ENCODE measurements at places on chromosomes 5 and 9.

DNA sequence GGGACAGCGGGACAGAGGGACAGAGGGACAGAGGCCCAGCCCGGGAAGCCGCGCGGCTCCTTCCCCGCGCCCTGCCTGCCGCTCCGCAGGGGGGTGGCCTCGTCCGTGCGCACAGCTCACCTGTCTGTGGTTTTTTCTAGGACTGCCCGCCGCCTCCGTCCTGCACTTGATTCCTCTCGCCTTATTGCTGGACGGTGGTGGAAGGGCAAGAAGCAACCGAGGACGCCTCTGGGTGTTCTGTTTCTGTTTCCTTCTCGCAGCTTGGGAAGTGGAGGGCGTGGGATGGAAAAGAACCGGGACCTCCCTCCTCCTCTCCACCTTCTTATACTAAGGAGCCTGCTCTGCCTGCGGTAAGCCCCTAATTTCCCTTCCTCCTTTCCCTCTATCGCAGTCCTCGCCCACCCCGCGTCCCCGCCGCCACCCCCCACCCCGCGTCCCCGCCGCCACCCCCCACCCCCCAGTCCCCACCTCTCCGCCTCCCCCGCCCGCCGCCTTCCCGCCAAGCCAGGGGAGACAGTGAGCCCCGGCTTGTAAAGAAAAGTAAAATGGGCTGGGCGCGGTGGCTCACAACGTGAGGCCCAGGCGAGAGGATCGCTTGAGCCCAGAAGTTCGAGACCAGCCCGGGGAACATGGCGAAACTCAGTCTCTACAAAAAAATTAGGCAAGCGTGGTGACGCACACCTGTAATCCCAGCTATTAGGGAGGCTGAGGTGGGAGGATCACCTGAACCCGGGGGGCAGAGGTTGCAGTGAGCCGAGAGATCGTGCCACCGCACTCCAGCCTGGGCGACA lies 9.6 kb upstream of the FLT4 start:
- no peak for DNase-seq

DNA sequence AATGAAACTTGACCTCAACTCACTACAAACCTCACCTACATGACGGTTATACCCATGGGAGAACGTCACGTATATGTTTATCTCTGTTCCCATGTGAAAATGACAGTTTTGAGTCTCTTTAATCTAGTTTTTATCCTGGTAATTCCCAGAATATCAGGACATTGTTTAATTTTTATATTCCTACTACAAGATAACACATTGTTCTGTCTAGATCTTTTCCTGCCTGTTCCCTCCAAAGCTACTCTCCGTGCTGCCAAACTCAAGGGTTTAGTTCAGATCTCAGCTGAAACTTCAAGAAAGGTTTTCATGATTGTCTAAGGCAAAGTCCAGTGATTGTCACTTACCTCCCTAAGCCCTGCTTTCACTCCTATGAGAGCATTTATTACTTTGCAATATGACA lies 1159.4 kb upstream of the SEMA6A start:
- no peak for DNase-seq

GRCh38 chr9:114163517-114163951 lies 8.2 kb downstream of the COL27A1 start:
- no peak for DNase-seq

- DNase-seq = peak; percentile 55
Measured at GRCh38 chr5:74903165-74903787, 37.1 kb upstream of the FAM169A start.

GRCh38 chr5:63053019-63053638 lies 474.5 kb downstream of the LRRC70 start:
- DNase-seq = no peak

- DNase-seq = no peak
Measured at GRCh38 chr5:126492939-126493338, 69.7 kb downstream of the GRAMD2B start.

DNA sequence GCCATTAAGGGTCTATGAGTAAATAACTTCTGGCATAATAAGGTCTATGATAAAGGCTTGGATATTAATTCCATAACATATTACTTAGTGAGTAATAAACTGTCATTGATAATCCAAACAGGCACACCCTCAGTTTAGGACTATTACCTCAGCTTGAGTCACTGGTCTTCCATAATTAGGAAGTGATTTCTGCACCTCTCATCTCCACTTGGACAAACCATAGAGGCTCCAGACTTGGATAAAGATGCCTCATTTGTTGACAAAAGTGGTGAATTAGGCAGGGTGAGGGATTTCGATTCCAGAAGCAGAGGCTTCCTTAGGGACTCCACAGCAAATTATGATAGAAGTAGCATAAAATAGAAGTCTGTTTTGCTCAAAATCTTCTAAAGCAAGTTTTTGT lies 127.5 kb upstream of the MTAP start:
- no peak for DNase-seq

- DNase-seq = no peak
Measured at GRCh38 chr5:153905219-153905618, 133.5 kb downstream of the FAM114A2 start.

DNA sequence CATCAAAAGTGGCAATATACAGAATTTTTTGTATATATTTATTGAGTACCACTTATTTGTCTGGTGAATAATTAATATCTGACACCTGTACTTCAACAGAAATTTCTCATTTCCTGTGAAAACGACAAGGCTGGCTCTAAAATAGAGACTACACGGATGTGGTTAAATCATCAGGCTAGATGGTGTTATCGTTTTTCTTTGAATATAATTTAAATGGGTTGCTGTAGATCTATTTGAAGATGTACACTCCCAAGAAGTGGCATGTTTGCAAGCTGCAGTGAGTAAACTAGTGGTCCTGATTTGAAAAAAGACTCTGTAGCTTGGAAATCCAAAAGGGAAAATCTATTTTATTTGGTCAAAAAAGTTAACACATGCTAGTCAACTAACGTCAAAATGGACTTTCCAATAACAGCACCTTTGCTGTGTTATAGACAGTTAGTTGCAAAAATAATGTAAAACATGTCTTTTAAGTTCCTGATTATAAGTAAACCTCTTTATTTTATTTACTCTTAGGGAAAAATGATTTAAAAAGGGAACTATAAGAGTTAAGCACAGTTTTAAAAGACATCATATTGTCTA lies 13.8 kb downstream of the ST8SIA4 start:
- no peak for DNase-seq

GRCh38 chr9:93871286-93871685 lies 83.9 kb downstream of the BARX1 start:
- DNase-seq = no peak

DNA sequence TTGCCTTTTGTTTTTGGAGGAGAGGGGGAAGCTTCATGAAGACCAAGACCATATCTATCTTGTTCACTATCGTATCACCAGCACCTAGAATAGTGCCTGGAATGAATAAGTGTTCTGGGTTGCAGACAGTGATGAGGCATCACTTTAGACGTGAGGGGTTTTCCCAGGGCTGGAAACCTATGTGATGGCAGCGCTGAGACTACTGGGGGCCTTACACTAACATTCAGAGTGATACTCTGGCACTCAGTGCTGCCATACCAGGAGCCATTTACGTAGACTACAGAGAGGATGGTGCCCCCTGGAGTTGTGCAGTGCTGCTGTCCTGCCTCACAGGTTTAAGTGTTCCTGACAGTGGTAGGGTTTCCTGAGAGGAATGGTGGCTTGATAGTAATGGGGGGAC lies 6.9 kb downstream of the CCL19 start:
- no peak for DNase-seq

- no peak for DNase-seq
Measured at GRCh38 chr9:134345737-134346136, 19.5 kb downstream of the RXRA start.

DNA sequence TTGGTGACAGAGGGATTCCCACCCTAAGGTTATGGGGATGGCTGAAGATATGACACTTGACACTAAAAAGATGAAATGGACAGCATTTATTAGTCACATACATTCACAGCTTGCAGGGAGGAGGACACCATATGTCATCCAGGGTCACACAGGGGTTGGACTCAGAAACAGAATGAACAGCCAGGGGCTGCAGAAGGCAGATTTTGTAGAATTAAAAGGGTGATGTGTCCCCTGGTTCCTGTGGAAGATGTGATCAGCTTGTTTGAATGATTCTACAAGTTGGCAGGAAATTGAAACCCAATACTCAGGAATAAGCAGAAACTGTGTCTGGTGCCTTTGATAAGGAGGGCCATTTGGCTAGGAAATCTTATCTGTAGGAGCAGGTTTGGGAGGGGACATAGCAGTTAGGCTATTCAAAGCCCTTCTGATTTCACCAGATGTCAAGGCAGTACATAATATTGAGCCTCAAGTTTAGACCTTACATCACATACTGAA lies 102.3 kb upstream of the GRIN3A start:
- peak; percentile 31 for DNase-seq

DNA sequence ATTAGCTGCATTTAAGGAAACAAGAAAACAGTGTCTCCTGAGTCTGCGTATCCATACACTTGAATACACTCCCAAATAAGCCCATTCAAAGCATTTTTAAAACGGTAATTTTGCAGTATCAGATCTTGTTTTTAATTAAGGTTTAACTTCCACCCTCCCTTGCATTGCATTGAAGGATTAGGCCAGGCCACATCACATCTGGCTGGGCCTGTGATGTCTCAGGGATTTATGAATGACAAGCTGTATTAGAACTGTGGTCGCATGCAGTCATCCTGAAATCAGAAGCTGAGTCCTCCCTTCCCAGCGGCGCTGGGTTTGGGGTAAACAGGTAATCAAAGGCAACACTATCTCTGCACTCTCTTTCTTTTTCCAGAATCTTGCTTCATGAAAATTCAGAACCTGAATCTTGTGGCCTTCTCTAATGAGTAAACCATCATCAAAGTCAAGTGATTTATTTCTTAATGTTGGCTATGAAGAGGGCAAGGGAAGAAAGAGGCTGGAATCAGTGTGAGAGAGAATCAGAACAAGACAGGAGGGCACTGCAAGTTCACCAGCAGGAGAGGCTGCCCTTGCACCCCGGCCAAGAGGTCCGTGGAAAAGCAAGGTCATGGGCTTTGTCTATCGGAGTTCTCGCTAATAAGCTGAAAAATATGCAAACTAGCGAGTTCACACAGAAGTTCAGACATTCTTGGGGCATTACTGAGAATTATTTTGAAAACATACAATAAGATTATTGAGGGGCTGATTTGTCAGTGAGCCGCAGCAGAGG lies 80.0 kb upstream of the ZSWIM6 start:
- DNase-seq = no peak

DNA sequence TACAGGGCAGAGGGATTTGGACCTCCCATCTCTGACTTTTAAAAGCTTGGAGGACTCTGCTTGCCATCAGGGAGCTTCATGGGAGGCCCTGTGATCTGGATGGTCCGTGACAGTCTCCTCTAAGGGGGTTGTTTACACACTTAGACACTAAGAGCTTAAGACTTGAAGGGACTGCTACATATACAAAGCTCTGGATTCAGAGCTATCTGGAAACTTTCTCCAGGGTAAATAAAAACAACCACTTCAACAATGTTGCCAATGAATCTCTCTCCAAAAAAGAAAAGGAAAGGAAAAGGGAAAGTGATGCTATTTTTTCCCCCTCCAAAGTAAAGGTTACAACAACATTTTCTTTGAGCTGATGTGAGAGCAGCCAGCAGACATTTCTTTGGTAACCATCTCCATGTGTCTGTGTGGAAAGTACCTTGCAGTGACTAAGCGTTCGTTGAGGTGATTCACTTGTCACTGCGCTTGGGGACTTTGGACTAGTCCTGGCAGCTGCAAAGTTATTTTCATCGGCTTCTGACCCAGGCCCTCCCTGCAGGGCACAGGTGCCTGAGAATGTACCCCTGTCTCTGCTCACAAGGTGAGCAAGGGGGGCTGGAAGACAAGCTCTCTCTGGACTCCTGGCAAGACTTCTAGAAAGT lies 262.1 kb upstream of the KLF4 start:
- DNase-seq = no peak

DNA sequence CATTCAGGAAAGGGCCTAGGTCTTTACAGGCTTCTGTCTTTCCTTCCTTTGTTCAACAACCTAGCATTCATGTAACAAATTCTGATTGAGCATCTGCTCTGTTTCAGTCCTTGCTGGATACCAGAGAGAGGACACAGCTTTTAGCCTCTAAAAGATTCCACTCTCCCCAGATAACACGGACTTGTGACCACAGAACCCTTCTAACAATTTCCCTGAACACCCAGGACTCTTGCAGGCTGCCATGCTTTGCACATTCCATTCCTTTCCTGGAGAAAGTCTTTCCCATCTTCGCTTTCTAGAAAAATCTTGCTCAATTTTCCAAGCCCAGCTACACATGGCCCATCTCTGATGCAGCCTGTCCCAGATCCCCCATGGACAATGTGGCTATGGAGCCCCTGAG lies 310.9 kb downstream of the ACTL7B start:
- DNase-seq = no peak

DNA sequence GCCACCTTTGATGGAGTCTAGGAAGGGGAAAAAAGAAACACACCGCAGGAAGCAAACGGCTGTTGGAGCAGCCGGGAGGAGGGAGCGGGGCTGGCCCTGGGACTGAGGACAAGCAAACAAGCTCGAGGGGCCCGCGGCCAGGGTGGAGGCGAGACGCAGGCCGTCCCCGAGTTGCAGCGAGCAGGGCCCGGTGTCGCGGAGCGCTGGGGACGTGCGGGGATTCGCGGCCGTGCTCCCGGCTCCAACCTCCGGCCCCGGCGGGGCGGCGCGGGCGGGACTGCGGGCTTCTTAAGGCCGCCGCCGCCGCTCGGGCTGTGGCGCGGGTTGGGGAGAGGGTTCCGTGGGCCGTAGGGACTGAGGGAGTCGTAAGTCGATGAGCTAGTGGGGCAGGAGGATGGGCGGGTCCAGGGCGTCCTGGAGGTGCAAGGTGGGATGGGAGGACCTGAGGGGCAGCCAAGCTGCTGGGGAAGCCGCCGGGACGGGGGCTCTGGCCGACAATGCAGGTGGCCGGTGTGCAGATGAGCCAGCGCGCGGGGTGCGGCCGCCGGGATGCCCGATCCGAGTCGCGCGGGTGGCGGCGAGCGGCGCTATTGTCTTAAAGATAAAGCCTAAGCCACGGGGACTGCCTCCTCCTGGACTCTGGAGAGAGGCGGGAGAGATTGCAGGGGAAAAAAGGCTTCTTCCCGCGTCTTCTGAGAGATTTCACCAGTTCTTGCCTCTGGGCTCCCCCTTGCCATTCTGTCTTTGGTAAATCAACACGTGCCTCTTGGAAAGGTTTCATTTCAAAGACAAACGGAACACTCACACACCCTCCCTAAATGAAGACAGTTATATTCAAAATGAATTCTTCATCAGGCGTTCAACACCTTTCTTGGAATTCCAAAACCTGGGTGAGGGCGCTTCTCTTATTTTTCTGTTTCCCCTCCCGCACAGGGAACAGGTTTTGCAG lies 1.6 kb upstream of the HAPLN1 start:
- peak; percentile 84 for DNase-seq

GRCh38 chr5:137073189-137073588 lies 425.9 kb downstream of the SPOCK1 start:
- no peak for DNase-seq

DNA sequence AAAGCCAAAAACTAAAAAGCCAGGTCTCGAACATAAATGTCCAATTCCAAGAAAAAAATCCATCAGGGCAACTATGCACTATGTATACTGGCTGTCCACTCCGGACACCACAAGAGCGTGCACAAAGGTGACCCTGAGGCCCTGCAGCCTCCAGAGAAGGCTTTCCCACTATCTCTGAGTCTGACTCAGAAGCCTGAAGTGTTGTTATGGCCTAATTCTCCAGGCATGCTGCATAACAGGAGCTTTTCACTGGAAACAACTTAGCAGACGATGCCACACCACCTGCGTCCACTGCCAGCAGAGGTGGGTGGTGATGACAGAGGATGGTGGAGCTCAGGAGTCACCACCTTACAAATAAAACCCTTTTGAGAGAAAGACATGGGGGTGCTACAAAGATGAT lies 63.7 kb downstream of the HABP4 start:
- DNase-seq = no peak

- peak; percentile 50 for DNase-seq
Measured at GRCh38 chr5:108681079-108681921, 66.4 kb upstream of the FER start.

GRCh38 chr9:104604801-104605200 lies 626 bp downstream of the OR13C2 start:
- no peak for DNase-seq
